ENCODE measurements at places on chromosomes 3 and 15. TPM values are rescaled to one million over a fixed set of nuclear protein-coding genes. Genes with fewer than 3 reads are reported as not detected.

The SLC24A5 gene
- total RNA-seq: not detected

The OSBPL10 gene
- 8.0 TPM for total RNA-seq

The FAM227B gene
- 3.0 TPM for total RNA-seq

The ARHGEF26 gene
- 0.13 TPM for total RNA-seq

The OXTR gene
- 1.3 TPM for total RNA-seq

The SEC62 gene
- 20.8 TPM for total RNA-seq

The BTLA gene
- not detected for total RNA-seq

The SMCO1 gene
- not detected for total RNA-seq

The PCBP4 gene
- total RNA-seq: 18.1 TPM

The DCLK3 gene
- not detected for total RNA-seq

The DPH6 gene
- 10.3 TPM for total RNA-seq

The FGD5 gene
- 86.3 TPM for total RNA-seq

The SOX14 gene
- total RNA-seq: not detected

The TLR9 gene
- total RNA-seq: not detected

The MYZAP gene
- 45.7 TPM for total RNA-seq

The CACNA1D gene
- not detected for total RNA-seq

The LRRC49 gene
- total RNA-seq: 3.3 TPM

The C15orf61 gene
- total RNA-seq: 1.3 TPM

The C3orf70 gene
- 3.5 TPM for total RNA-seq

The CCDC80 gene
- total RNA-seq: 13.0 TPM

The SYNPR gene
- not detected for total RNA-seq

The ADGRG7 gene
- total RNA-seq: not detected

The FAM81A gene
- under 0.01 TPM for total RNA-seq
